ENCODE measurements at places on chromosomes 5 and 9.

DNA sequence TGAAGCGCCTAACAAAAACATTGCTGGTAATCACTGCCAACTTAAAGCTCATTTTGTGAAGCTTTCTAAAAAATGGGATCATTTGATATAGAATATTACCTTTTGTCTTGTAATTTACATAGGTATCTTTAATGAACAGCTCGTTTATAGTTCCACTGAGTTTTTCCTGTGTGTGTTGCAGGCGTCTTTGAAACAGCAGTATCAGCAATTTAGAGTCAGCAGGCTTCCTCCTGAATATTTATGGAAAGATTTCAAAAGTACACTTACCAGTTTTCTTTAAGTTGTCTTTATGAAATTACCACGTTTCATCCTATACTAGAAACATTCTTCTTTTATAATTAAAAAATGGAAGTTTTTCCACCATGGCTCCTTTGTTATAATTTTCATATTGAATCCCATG lies 140.3 kb upstream of the GRIN3A start:
- no peak for DNase-seq

GRCh38 chr9:124790801-124791505 lies 14.0 kb downstream of the OLFML2A start:
- DNase-seq, result no peak

GRCh38 chr5:81067406-81067805 lies 107.2 kb downstream of the RASGRF2 start:
- DNase-seq, result no peak

DNA sequence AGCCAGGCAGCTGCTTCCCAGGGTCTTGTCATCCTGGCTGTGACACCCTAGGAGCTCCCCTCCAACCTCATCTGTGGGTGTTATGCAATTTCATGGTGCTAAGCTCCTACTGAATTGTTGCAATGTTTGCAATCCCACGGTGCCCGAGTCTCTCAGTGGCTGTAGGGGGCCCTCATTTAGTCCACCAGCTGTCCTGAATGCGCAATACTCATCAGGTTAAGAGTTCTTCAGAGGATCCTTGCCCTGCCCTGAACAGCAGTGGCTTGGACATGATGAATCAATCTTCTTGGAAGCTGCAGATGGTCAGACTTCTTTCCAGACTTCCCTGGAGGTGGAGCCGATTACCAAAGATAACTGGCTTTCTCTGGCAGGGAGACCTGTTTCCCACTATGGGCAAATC lies 584.1 kb downstream of the CCDC171 start:
- DNase-seq, result no peak

DNA sequence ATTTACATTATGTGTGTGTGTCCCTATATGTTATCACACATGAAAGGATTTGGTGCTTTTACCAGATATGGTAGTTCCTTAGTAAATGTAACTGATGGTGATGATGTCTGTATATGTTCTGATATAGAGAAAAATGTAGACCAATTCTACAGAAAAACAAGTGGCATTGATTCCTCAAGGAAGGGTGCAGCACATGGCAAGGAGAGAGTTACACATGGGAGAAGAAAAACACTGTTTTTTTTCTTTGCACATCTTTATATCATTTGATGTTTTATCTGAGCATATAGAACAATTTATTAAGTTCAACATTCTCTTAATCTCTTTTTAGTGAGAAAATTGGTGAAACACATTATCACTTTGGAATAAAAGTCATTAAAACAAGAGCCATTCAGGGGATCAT lies 535.0 kb upstream of the KLF4 start:
- no peak for DNase-seq

DNA sequence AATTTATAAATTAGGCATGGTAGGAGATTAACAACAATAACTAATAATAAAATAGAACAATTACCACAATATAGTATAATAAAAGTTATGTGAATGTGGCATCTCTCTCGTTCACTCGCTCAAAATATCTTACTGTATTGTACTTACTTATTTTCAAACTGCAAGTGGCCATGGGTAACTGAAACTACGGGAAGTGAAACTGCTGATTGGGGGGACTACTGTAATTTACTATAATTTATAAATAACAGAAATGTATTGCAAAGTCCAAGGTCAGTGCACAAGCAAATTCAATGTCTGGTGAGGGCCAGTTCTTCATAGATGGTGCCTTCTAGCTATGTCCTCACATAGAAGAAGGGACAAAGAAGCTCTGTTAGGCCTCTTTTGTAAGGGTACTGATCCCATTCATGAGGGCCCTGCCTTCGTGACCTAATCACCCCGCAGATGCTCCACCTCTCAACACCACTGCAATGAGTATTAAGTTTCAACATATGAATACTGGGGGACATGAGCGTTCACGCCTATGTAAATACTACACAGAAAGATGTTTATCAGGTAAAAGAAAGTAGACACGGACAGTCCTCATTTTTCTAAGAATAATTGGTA lies 39.0 kb downstream of the KCNIP1 start:
- DNase-seq, result no peak

- DNase-seq, result no peak
Measured at GRCh38 chr5:157559301-157559700, 16.3 kb downstream of the ADAM19 start.

GRCh38 chr9:3397766-3398165 lies 128.0 kb downstream of the RFX3 start:
- DNase-seq, result no peak

- no peak for DNase-seq
Measured at GRCh38 chr5:164345173-164345849, 839.9 kb downstream of the MAT2B start.

DNA sequence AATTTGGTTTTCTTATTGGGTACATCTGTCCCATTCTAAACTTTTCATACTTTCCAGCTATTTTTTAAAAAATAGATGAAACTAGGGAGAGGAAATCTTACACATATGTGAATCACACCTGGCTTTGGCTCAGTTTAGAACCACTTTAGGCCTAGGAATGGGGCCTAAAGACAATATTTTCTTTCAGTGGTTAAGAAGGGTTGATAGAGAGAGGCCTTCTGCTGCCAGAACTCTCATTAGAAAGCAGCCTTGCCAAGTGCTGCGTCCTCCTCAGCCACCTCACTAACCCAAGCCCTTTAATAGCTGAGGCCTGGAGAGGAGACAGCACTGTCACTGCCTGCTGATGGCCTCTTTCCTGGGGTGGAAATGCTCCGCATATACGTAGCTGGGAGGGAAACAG lies 167.5 kb downstream of the SAXO1 start:
- no peak for DNase-seq

GRCh38 chr5:158546748-158547147 lies 553.0 kb downstream of the EBF1 start:
- no peak for DNase-seq

GRCh38 chr9:132425675-132426062 lies 15.7 kb downstream of the CFAP77 start:
- DNase-seq, result no peak

GRCh38 chr5:31049936-31050704 lies 143.4 kb upstream of the CDH6 start:
- no peak for DNase-seq

GRCh38 chr9:2465921-2466460 lies 155.6 kb upstream of the VLDLR start:
- no peak for DNase-seq

- no peak for DNase-seq
Measured at GRCh38 chr5:170143091-170143490, 37.4 kb downstream of the FOXI1 start.

DNA sequence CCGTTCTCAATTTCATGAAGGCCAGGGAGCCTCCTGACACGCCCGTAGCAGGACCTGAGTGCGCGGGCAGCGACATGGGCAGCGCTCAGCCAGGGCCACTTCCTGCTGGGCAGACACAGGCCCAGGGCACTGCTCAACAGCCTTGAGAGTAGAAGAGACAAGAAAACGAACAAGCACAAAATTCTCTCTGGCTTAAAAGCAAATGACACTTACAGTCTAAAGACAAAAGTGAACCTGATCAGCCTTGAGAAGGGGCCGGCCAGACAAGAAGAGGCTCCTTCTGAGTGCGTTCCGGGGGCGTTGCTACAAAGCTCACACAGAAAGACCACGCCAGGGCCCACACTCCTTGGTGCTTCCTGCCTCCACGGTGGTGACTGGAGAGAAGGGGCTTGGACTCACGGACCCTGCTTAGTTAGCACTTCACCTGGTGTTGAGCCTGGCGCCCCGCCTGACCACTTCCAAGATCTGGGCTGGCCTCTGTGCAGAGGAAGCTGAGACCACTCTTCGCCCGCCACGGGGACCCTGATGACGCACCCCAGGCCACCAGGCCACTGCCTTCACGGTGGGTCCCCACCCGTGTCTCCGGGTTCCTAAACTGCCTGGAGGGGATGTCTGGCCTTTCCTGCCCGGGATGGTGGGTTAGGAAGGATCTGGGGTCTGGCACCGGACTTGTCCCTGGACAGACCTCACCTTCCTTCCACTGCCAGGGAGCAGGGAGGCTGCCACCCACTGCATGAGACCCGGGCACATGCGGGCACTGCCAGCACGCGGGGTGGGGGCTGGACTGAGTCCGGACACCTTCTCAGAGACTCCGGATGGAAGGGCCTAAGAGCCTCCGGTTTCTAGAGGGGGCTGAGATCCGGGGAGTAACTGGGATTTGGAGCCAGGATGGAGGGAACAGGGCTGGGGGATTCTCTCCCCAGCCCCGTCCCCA lies 1.3 kb downstream of the SLC12A7 start:
- DNase-seq, result no peak

DNA sequence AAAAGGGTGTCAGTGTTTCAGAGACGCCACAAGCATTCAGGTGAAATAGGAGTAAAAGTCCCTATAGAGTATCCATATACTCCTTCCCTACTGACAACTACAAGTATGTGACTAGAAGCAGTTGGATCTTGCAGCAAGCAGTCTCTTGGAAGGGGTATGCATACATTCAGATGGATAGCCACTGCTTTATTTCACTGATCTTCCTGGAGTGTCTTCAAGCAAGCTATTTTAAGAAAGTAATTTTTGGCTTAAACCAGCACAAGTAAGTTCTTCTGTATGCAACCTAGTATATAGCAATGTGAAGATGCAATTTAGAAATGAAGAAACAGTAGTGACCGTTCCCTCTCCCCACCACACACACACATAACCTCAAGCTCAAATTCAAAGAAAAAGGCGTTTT lies 446.8 kb upstream of the CDH18 start:
- no peak for DNase-seq

DNA sequence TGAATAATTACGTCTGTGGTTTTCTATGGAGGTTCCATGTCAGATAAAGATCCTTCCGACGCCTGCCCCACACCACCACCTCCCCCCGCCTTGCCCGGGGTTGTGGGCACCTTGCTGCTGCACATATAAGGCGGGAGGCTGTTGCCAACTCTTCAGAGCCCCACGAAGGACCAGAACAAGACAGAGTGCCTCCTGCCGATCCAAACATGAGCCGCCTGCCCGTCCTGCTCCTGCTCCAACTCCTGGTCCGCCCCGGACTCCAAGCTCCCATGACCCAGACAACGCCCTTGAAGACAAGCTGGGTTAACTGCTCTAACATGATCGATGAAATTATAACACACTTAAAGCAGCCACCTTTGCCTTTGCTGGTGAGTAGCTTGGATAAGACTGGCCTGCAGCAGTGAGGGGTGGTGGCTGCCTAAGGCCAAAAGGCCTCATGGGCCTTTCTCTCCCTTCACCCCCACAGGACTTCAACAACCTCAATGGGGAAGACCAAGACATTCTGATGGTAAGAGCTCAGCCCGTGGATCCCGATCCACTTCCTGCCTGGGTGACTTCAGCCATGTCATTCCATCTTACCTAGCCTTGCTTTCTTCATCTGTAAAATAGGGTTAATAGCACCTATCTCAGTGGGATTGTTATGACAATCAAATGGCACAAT lies at the start of gene IL3:
Gene IL3 (plus strand): TSS at position 155 of the 661 bp plus-strand sequence. CDS start 52 bp downstream, at position 207.
- no peak for DNase-seq

- no peak for DNase-seq
Measured at GRCh38 chr5:42767491-42768105, 11.0 kb downstream of the CCDC152 start.

GRCh38 chr9:129350143-129350935 lies 172.3 kb upstream of the IER5L start:
- no peak for DNase-seq

- DNase-seq, result no peak
Measured at GRCh38 chr5:72540759-72541438, 33.7 kb upstream of the ZNF366 start.

DNA sequence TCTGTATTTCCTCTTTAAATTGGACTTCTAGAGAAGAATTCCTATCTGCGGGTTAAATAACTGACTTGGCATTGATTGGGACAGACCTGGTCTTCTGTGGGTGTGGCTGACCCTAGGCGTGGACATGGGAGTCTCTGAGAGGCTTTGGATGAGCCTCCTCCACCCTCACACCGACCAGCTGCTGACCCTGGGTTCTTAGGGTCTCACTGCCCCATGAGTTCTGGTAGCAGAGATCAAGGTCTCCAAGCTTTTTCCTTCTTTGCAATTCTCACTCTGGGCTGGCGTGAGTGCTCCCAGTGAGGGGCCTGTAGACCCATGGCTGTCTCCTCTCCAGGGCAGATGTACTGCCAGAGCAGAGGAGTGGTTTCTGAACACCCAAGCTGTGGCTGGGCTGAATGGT lies 41.6 kb upstream of the PITX1 start:
- no peak for DNase-seq

- DNase-seq, result no peak
Measured at GRCh38 chr9:135708164-135708563, 6.2 kb downstream of the KCNT1 start.

GRCh38 chr5:78612227-78613150 lies 36.1 kb downstream of the LHFPL2 start:
- DNase-seq, result no peak

- no peak for DNase-seq
Measured at GRCh38 chr9:127905788-127906191, 6.4 kb upstream of the ST6GALNAC6 start.

- no peak for DNase-seq
Measured at GRCh38 chr5:134240421-134240962, 14.6 kb upstream of the PPP2CA start.

DNA sequence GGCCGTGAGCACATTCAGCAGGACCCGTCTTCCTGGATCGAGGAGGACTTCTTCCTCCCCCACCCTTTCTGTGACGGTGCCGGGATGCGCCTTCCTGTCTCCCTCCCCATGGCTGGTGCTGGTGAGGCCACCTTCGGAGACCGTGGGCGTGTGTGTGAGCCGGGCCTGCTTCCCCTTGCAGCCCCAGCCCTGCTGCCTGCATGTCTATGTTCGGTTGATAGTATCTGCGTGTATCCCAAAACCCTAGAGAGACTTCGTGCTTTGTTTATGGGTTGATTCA lies 12.8 kb downstream of the CEP72 start:
- DNase-seq, result no peak

DNA sequence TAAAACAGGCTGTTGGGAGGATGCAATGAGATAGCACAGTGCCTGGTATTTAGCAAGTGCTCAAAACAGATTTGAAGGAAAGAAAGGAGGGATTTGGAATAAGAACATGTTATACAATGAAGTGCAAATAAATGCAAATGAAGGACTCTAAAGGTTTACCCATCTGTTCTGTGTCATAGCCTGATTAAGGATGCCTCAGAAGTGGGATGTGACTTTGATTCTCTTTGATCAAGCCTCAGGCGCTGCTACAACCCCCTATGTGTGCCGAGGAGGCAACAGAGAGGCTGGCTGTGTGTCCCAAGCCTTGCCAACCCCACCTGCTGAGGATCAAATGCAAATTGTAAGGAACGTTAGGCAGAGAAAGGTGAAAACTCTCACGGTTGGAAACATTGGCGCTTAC lies 27.2 kb downstream of the GGTA1 start:
- no peak for DNase-seq

Measured in H54 (cell line).